ENCODE measurements at places on chromosomes 2 and 18.
A peak's percentile ranks its signal among the peaks of the same experiment; 100 is the strongest.

GRCh38 chr2:140589696-140590095 is 1541.1 kb downstream of the LRP1B start:
- no peak for DNase-seq

GRCh38 chr2:138514173-138514572 is 12.6 kb downstream of the SPOPL start:
- DNase-seq, result no peak

GRCh38 chr18:8468921-8469335 is 140.3 kb upstream of the RAB12 start:
- DNase-seq, result peak; percentile 62

- no peak for DNase-seq
Measured at GRCh38 chr18:48632676-48633257, 93.9 kb downstream of the CTIF start.

GRCh38 chr2:223418604-223419199 is 183.5 kb downstream of the SCG2 start:
- DNase-seq, result no peak

- no peak for DNase-seq
Measured at GRCh38 chr2:196961889-196962288, 35.4 kb upstream of the PGAP1 start.

DNA sequence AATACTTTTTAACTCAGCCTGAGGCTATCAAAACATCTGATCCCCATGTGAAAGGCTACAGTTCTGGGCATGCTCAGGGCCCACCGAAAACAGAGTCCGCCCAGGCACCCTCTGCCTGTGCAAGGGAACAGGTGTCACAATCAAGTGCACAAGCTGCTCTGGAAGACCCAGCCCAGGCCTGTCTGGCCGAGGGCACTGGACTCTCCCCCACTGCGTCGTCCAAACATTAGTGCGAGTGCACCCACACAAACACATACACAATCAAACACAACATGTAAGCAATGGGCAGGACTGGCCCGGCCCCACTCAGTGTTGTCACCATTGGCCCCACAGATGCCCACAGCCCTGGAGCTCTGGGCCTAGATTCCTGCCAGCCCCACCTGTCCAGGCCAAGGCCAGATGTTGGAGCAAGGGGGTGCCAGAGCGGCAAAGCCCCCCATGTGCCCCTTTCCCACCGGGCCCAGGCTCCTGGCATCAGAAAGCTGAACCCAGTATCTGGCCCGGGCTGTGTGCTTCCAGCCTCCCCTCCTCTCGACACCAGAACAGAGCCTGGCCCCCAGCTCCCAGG is 617 bp upstream of the ALPG start:
- DNase-seq, result peak; percentile 11

- peak; percentile 75 for DNase-seq
Measured at GRCh38 chr18:32378705-32379104, 92.0 kb downstream of the GAREM1 start.

DNA sequence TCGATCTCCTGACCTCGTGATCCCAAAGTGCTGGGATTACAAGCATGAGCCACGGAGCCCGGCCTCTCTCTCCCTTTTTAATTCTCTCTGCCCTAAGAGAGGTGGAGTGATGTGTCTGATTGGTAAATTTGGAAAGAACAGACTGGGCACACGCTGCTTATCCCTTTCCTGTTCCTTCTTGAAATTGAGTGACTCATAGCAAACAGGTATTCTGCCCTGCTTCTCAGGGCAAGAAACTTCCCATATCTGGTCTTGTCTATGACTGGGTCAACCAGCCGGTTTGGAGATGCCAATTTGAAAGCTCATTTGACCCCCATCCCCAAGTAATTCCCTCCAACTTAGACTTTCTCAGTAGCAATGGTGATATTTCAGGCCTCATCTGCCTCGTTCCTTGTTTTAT is 15.0 kb downstream of the LYPD1 start:
- DNase-seq, result no peak

- DNase-seq, result no peak
Measured at GRCh38 chr18:23453680-23454058, 582 bp downstream of the RIOK3 start.

GRCh38 chr2:212266297-212266696 is 272.3 kb downstream of the ERBB4 start:
- DNase-seq, result no peak

GRCh38 chr2:168669151-168669550 is 133.3 kb upstream of the NOSTRIN start:
- DNase-seq, result no peak

- DNase-seq, result no peak
Measured at GRCh38 chr2:191611614-191612013, 66.3 kb upstream of the NABP1 start.

DNA sequence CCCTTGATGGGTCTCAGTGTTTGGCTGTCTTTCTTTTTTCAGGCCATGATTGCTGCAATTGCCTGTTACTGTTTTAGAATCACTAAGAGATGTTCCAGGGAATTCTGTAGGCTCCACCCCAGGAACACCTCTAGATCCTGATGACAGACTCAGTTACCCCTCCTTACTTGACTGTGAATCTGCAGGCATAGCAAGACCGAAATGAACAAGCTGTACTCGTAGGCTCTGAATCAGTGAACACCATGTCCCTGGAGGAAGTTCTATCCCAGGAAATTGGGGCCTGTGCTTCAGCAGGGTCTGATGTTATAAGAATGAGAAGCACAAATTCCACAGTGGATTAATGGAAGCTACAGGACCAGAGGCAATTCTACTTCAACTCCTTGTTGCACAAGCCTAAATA is 148.6 kb downstream of the COPS8 start:
- no peak for DNase-seq

Measured in stomach (tissue), 19 donors.